ENCODE measurements at places on chromosomes 12 and 14.

DNA sequence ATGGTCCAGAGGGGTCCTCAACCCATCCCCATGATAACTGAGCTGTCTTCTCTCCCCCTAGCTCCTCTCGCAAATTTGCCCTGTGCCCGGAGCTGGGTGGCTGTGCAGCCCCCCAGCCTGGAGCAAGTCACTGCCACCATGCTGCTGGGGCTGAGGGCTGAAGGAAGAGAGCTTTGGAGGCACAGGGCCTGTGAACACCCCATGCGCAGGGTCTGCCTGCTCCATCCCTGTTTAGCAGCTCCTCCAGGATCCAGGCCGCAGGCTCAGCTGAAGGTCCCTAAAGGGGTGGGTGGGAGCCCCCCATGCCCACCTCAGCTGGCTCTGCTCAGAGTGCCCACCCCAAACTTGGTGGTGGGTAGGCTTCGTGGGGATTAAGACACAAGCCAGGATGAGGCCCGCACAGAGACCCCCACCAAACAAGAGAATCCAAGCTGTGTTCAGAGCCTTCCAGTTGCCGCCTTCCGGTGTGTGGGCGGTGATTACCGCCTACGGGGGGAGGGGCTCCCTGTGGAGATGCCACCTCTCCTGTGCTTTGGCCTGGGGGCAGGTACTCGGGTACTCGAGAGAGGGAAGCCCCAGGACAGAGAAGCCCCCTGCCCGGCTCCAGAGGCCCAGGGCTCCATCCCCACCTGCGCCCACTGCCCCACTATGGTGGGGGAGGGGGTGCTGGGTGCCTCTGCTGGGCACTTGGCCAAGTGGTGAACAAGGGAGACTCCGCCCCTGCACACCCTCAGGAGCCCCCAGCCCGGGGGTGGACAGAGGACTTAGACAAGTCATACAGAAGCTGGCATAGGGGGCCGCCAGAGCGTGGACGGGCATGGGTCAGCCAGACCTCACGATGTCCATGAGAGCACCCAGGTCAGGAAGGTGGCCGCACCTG, 1.4 kb upstream of the JAG2 start:
- no peak for DNase-seq

DNA sequence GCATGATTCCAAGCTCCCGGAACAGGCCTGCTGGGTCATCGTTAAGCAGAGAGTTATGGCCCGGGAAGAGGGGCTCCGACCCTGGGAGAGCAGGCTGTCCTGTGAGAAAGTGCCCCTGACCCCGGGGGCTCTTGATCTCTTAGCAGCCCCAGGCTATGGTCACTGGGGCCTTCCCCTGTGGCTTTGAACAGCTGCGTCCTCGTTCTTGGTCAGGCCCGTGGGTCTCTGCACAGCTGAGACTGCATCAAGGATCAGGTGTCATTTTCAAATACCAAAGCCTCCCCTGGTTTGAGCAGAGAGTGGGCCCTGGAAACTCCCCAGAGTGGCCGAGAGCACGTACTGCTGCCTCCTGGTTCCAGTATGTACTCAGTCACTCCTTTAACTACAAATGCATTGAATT, 114.8 kb downstream of the ESRRB start:
- no peak for DNase-seq

GRCh38 chr12:90953956-90954421, 987 bp downstream of the CCER1 start:
- no peak for DNase-seq

DNA sequence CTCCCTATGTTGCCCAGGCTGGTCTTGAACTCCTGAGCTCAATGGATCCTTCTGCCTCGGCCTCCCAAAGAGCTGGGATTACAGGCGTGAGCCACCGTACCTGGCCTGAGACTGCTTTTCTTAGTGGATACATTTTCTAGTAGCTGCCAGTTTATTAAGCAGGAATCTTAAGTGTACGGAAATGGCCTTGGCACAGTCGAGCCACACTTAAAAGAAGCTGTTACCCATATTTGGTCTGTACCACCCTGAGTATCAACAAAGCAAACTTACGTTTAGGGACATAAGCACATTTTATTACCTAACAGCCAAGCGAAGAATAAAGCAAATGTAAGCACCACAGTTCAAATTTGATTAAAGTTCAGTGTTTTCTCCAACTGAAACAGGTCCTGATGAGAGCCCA, 50.7 kb upstream of the NR2C1 start:
- no peak for DNase-seq

GRCh38 chr12:53538209-53538689, 31.0 kb upstream of the NPFF start:
- DNase-seq = no peak

DNA sequence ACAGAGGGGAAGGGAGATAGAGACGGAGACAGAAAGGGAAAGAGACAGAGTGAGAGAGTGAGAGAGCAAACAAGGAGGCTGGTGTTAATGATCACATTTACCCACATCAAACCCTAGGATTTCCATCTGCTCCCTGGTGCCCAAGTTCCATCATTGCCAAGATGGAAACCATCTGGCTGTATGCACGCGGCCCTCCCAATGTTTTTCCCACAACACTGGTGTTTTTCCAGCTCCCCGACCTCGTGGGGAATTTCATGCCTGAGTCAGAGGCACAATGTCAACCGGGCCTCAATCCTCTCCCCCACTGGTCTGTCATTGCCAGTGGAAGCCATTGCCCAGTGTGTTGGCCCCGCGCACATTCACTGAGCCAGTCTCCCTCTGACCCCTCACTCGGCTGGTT, 19.9 kb upstream of the BDKRB2 start:
- no peak for DNase-seq

DNA sequence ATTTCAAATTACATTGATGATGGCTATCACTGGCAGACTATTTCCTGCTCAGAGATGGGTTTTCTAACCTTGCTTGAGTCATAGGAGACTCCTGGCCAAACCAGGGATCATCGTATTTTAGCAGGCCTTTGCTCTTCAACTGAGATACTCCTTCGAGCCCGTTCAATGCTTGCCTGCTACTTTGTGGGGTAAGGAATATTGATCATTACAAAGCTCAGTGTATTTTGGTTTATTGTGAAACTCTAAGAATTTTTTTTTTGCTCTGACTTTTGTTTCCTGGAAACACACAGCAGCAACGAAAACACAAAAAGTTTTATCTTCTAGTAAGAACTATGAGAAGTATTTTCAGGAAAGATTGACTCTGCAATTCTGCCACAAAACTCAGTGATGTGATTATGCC, 4.1 kb downstream of the GPRC5D start:
- DNase-seq = no peak

- no peak for DNase-seq
Observed at GRCh38 chr12:6367969-6368892, 7.1 kb downstream of the SCNN1A start.

- DNase-seq = no peak
Observed at GRCh38 chr12:108298761-108299275, 40.3 kb downstream of the CMKLR1 start.

GRCh38 chr14:94109915-94110250, 653 bp upstream of the IFI27 start:
- DNase-seq = no peak

DNA sequence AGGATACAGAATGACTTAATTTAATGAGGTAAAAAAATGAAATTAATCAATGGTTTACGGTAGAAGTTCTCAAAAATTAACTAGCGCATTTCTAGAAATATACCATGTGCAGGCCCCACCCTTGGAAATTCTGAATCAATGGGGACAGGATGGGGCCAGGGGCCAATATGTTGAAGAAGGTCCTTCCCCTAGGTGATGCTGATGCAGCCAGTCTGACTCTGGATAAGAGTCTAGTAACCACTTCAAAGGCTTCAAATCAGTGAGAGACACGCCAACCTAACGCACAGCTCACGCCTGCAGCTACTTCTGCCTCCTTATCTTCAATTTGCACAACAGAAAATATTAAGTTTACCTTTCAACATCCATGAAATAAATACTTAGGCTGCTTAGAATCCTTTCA, 14.9 kb downstream of the GIT2 start:
- DNase-seq = peak; percentile 74

DNA sequence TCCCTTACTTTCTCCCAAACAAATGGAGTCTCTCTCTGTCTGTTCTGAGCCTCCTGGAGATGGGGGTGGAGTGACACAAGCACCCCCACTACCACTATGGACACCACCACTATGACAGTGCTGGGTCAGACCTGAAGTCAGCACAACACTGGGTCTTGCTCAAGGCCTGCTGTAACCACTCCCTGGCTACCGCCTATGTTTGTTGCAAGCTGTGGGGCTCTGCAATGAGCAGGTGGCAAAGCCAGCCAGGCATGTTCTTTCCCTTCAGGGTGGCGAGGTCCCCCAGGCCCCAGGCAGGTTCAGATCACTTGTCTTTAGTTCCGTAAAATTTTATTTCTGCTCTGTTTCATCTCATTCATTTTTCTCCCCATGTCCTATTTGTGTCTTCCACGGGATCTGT, 349.8 kb downstream of the TMEM121 start:
- no peak for DNase-seq

DNA sequence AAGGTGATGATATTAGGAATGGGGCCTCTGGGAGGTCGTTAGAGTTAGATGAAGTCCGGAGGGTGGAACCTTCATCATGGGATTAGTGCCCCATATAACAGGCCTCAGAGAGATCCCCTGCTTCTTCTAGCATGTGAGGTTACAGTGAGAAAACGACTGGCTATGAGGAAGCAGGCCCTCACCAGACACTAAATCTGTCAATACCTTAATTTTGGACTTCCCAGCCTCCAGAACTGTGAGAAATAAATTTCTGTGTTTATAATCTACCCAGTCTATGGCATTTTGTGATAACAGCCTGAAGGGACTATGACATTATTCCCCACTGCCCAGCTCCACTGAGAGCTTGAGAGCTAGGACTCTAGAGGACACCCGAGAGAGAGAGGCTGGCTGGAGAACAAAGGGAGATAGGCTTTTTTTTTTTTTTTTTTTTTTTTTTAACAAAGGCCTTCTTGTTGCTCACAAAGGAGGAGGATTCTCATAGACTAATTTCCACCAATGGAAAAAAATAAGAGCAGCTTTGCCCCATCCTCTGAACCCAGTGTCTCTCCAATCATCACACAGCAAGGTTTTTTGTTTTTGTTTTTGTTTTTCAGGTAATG, 87.8 kb upstream of the EEA1 start:
- DNase-seq = no peak

DNA sequence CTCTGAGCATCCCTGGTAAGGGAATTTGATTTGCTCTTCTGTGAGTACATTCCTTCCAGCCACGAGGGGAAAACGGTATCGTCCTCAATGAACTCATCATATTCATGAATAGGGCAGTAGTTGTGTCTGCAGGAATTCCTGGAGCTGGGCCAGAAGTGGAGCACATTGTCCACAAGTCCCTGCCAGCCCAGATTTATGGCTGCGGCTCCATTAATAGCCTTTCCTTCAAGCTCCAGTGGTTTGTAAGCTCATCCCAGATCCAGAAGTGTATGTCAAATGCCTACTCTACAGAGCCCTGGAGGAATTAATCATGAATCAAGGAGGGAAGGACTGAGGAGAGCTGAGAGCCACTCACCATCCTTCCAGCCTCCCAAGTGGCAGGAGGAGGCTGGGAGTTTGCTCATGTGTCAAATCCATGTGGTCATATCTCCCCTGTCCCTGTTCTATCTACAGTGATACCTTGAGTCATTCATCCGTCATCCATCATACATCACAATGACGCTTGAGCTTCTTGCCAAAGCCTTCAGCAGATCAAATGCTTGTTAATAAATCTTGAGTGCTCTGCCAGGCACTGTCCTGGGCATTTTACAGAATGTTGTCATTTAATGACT, 65.5 kb downstream of the SVOP start:
- no peak for DNase-seq

- no peak for DNase-seq
Observed at GRCh38 chr12:71857657-71858056, 18.1 kb downstream of the TBC1D15 start.
